ENCODE measurements at places on chromosomes 4 and X.

DNA sequence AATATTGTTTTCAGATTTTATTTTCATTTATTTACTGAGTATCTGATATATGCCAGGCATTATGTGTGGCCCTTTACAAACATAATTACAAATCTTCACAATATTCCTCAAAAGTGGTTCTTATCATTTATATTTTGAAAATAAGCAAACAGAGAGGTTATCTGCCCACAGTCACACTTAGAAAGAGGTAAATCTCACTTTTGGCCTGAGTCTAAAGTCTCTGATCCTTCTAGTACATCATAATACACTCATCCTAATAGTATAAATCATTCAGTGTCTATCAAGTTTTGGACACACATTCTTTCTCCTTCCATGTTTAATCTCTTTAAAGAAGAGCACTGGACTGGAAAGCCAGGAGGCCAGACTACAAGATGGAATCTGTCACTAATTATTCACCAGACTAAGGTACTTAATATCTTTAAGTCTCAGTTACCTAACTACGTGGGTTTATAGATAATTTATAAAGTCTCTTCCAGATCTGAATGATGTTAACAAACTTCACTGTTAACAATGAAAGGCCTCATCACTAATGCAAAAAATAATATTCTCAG is 281.3 kb downstream of the PPP3CA start:
- no peak for DNase-seq
- peaks cover 11% of the 10 kb centered on the region for H3K36me3 ChIP-seq
- H3K4me3 ChIP-seq, result no peak overlapping the region
- no peaks in the 10 kb centered on the region for H3K27me3 ChIP-seq
- no peak overlapping the region for H3K27ac ChIP-seq

- H3K4me3 ChIP-seq, result no peak overlapping the region
- H3K36me3 ChIP-seq, result no peaks in the 10 kb centered on the region
- no peak overlapping the region for H3K27ac ChIP-seq
- no peak for DNase-seq
Measured at GRCh38 chr4:99264927-99265326, 25.9 kb downstream of the ADH1A start.

DNA sequence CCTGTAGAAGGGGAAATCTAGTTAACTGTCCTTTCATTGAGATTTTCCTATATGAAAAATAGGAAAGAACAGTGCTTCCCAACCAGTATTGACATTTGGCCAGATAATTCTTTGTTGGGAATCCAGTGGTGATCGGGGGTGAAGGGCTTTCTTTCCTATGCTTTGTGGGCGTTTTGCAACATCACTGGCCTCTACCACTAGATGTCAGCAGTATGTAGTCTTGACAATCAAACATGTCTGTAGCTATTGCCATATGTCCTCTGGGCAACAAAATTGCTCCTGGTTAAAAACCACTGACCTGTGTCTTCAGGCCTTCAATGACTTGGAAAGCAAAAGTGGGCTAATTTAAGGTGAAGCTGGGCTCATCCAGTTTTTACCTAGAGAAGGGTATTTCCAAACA is 658.5 kb downstream of the DACH2 start:
- H3K27me3 ChIP-seq, result no peaks in the 10 kb centered on the region
- H3K4me3 ChIP-seq, result no peak overlapping the region
- H3K4me1 ChIP-seq, result no peaks in the 10 kb centered on the region
- no peak overlapping the region for H3K27ac ChIP-seq

DNA sequence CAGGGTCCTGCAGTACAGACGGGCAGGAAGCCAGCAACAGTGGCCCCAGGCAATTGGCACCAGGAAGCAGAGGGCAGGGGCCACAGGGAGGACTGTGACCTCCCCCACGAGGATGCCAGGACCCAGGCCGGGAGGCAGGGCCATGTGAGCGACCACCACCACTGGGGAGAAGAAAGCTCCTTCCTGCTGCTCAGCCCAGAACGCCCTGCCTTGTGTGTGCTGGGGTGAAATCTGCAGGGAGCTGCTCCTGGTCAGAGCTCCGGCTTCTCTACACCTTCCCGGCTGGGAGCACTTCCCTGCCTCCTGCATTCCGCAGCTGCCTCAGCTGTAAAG is 100.4 kb downstream of the HMX1 start:
- no peak overlapping the region for H3K27ac ChIP-seq
- no peak overlapping the region for H3K4me3 ChIP-seq
- no peaks in the 10 kb centered on the region for H3K4me1 ChIP-seq
- DNase-seq, result no peak

DNA sequence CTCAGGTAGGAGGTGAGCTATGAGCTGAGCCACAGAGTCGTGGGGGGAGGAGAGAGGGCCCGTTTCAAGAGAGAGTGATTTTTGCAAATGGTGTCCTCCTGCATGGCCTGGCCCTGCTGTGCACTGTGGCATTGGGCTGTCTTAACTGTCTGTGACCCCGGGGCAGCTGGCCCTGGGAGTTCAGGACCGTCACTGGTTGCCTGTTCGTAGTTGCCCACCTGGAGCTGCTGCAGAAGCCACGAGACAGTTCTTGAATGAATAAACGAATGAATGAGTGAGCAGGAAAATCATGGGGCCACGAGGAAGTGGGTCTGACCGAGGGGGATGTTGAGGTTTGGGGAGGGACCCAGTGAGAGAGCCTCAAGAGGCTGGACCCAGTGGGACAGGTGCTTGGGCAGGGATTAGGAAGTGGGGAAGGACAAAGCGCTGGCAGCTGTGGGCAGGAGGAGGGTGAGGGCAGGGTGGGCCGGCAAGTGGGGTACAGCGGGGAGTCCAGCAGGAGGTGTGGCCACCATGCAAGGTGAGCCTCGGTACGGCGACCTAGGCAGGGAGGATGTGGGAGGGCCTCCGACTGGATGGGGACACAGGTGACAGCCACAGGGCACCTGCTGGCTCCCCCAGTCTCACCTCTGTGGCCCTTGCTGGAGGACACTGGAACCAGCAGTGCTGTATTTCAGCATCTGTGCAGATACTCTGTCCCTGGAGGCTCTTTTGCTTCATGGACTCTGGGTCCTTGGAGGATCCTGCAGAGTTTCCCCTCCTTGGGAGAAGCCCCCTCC is 10.2 kb downstream of the RGS12 start:
- DNase-seq, result peak; percentile 58
- H3K27ac ChIP-seq, result peak overlapping the region; percentile 78
- peaks cover 51% of the 10 kb centered on the region for H3K4me1 ChIP-seq
- H3K27me3 ChIP-seq, result peaks cover 18% of the 10 kb centered on the region
- no peaks in the 10 kb centered on the region for H3K36me3 ChIP-seq

DNA sequence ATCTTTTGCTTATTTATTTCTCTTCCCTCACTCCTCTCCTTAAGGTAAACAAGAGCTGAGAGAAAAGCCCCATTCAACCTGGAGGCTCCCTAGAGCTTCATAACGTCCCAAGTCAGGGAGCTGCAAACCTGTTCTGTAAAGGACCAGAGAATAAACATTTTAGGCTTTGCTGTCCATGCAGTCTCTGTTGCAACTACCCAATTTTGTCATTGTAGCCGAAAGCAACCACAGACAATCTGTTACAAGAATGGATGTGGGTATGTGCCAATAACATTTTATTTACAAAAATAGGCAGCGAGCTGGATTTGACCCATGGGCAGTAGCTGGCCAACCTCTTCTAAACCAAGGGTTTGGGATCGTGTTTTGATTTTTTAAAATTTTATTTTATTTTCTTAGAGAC is 71.3 kb upstream of the TBL1X start:
- DNase-seq, result no peak
- H3K4me1 ChIP-seq, result peaks cover 8% of the 10 kb centered on the region
- no peak overlapping the region for H3K27ac ChIP-seq

- peaks cover 19% of the 10 kb centered on the region for H3K36me3 ChIP-seq
- DNase-seq, result peak; percentile 21
- H3K4me3 ChIP-seq, result no peak overlapping the region
- H3K4me1 ChIP-seq, result peaks cover 17% of the 10 kb centered on the region
- no peak overlapping the region for H3K27ac ChIP-seq
- H3K27me3 ChIP-seq, result no peaks in the 10 kb centered on the region
Measured at GRCh38 chr4:9976781-9977180, 44.5 kb downstream of the SLC2A9 start.

GRCh38 chr4:151540728-151541388 is 131.9 kb downstream of the FHIP1A start:
- H3K4me1 ChIP-seq, result peaks cover 8% of the 10 kb centered on the region
- H3K27me3 ChIP-seq, result peaks cover 8% of the 10 kb centered on the region
- DNase-seq, result no peak
- no peaks in the 10 kb centered on the region for H3K36me3 ChIP-seq
- no peak overlapping the region for H3K27ac ChIP-seq

GRCh38 chr4:139553751-139554641 is 2.0 kb downstream of the SETD7 start:
- DNase-seq, result no peak
- H3K36me3 ChIP-seq, result peaks cover 9% of the 10 kb centered on the region
- H3K4me1 ChIP-seq, result peaks cover 51% of the 10 kb centered on the region
- H3K27me3 ChIP-seq, result no peaks in the 10 kb centered on the region

- H3K36me3 ChIP-seq, result peaks cover 77% of the 10 kb centered on the region
- DNase-seq, result peak; percentile 49
- peaks cover 56% of the 10 kb centered on the region for H3K4me1 ChIP-seq
- no peak overlapping the region for H3K4me3 ChIP-seq
Measured at GRCh38 chr4:25842229-25842845, 20.5 kb downstream of the SEL1L3 start.
